Stimulated activated CD8-positive, alpha-beta memory T cell treated with anti-CD3 and anti-CD28 coated beads, Interleukin-7, amount 100 ng/mL, for 24 hours (primary cell): ENCODE measurements at places on chromosomes 7 and 10.

- DNase-seq = no peak
Measured at GRCh38 chr7:120615703-120616102, 242.2 kb downstream of the TSPAN12 start.

- no peak for DNase-seq
Measured at GRCh38 chr10:126518218-126519080, 130.2 kb upstream of the ADAM12 start.

- DNase-seq = no peak
Measured at GRCh38 chr7:156792611-156793010, 100.4 kb downstream of the LMBR1 start.

DNA sequence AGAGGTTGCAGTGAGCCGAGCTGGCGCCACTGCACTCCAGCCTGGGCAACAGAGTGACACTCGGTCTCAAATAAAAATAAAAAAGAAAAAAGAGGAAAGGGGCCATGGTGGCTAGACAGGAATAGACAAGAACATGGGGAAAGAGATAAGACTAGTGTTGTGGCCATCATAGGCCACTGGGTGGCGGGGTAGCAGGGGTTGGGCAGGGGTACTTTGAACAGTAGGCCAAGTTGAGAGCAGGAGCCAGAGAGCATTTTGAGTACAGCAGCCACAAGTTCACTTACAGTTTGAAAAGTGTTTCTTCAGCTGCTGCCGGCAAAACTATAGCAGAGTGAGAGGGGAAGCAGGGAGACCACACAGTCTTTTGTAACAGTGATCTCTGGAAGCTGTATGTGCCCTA is 656.0 kb downstream of the CNTNAP2 start:
- no peak for DNase-seq

GRCh38 chr7:103630318-103630717 is 184.3 kb upstream of the SLC26A5 start:
- DNase-seq = no peak

GRCh38 chr7:150842018-150842417 is 10.3 kb upstream of the AOC1 start:
- DNase-seq = no peak

DNA sequence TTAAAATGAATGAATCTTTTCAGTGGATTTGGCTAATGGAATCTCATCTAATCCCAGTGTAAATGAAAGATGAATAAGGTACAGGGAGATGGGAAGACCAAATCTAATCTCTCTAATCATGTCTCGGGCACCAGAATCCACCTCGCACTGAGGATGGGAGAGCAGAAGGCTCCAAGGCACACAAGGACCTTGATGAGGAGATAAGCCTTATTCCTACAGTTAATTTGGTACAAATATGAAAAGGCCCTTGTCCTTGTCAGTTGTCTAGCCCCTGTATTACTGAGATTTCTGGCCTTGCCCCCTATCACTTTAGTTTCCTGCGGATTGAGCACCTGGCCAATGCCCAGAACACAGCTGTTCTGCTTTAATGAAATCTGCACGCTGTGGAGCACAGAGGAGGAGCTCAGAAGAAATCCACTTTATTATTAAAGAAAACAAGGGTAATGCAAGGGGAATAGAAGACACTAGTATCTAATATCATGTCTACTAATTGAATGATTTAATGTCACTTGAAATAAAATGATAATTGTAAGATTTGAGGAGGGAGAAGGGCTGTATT is 321.4 kb upstream of the HGF start:
- DNase-seq = no peak

DNA sequence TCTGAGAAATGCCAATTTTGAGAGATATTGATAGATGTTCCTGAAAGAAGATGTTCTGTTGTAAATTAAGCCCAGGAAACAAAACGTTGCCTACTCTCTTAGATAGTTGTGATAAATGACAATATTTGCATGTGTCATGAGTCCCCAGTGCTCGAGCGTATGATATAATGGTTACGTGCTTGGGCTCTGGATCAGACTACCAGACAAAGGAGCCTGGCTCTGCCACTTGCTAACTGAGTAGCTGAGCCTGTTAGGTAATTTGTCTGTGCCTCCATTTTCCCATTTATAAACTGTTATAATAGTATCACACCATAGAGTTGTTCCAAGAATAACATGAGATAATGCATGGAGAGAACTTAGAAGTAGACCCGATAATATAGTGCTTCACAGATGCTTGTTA is 1.8 kb downstream of the A1CF start:
- no peak for DNase-seq

- DNase-seq = no peak
Measured at GRCh38 chr7:151317936-151318335, 23.7 kb upstream of the NUB1 start.

DNA sequence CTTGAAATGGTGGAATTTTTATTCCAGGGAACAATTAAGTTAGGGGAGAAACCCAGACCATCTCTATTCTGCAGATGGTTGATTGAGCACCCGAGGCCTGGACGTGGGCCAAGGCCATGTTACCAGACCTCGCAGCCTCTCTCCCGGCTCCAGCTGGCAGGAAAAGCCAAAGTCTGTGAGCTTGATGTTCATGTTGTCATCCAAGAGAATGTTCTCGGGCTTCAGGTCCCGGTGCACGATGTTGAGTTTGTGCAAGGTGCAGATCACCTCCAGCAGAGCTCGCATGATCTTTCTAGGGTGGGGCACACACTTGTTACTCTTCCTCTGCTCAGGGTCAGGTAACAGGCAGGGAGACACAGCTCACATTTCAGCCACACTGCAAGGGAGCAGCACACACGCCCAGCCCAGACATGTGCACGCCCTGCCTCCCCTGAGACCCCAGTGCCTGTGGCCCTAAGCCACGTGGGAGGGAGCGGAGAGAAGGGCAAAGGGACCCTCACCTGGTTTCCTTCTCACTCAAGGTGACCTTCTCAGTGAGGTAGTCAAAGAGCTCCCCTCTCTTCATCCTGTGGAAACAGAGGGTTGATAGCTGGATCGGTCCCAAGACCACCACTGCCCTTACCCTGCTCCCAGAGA is 9.5 kb downstream of the PHKG1 start:
- DNase-seq = no peak

DNA sequence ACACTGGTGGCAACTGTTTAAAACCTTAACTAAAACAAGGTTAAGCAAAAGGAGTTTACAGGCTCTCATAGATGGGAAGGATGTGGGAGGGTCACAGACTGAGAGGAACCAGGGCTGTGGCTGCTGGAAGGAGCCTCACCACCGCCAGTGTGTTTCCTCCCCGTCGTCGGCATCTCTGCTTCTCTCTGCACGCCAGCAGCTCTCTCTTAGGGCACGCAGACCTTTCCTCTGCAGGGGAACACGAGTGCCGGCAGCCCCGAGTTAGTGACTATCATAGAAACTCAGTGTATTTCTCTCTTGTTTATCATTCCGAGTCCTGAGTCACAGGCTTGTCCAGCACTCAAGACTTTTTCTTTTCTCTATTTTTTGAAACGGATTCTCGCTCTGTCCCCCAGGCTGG is 8.1 kb upstream of the SH2D4B start:
- no peak for DNase-seq

- DNase-seq = no peak
Measured at GRCh38 chr10:57968328-57969016, 299.2 kb downstream of the IPMK start.

DNA sequence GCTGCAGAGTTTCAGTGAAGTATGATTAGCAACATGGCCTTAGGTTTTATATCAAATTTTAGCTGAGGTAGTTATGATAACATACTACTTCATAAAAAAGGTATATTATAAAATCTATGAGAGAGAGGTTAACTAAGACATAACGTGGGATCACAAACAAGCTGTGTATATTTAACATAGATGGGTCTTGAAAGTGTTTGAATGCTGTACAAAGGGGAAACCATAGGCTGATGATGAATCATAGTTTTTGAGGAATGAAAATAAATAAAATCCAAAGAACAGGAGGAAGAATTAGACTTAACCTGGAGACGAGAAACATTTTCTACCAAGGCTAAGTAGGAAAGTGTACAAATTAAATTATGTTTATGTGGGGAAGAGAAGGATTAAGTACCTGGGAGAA is 119.0 kb downstream of the GNAI1 start:
- no peak for DNase-seq
